ENCODE measurements at places on chromosomes 12 and 14. TPM values are rescaled to one million over a fixed set of nuclear protein-coding genes. Genes with fewer than 3 reads are reported as not detected.
A peak's percentile ranks its signal among the peaks of the same experiment; 100 is the strongest.

Gene LPAR5
- total RNA-seq = 2.4 TPM

DNA sequence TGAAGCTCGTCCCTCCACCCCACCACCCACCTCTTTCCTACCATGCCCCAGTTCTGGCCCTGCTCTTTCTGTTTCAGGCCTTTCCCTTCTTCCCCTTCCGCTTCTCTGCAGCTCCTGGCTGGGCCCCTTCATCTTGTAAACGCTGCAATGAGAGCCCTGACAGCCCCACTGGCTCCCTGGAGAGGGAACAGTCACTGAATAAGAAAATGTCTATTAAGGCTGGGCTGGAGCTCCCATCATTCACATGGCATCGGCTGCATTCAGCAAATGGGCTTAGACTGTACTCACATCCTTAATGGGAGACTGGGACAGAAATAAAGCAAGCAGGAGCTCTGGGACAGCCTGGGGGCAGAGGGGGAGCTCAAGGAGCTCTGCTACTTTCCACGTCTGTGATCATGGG is 45.2 kb upstream of the TUNAR start:
- no peak for DNase-seq
- no peak overlapping the region for H3K4me3 ChIP-seq
- no peaks in the 10 kb centered on the region for H3K4me1 ChIP-seq
- no peaks in the 10 kb centered on the region for H3K36me3 ChIP-seq
- no peaks in the 10 kb centered on the region for H3K27me3 ChIP-seq
- H3K27ac ChIP-seq = no peak overlapping the region

DNA sequence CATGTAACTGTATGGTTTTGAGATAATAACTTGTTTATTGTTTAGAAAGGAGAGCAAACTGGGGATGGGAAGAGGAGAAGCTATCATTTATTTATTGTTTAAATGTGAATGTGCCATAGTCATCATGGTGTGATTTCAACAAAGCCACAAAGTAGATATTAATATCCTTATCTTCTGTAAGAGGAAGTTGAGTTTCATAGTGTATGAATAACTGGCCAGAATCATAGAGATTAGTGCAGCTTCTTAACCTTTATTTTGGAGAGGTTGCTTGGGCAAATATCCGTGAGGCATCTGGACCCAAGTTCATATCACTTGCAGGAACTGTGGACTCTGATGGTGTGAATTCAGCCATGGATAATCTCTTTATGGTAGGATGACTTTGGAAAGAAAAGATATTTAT is 26.8 kb upstream of the LYZ start:
- H3K27me3 ChIP-seq = no peaks in the 10 kb centered on the region
- no peak overlapping the region for H3K27ac ChIP-seq
- H3K4me1 ChIP-seq = peaks cover 2% of the 10 kb centered on the region
- H3K4me3 ChIP-seq = no peak overlapping the region
- DNase-seq = no peak

Gene BDKRB1
- total RNA-seq = 0.05 TPM

- H3K27ac ChIP-seq = no peak overlapping the region
- peaks cover 28% of the 10 kb centered on the region for H3K27me3 ChIP-seq
- H3K4me1 ChIP-seq = no peaks in the 10 kb centered on the region
- H3K36me3 ChIP-seq = no peaks in the 10 kb centered on the region
- H3K4me3 ChIP-seq = no peak overlapping the region
Observed at GRCh38 chr14:23360496-23360895, 4.5 kb downstream of the EFS start.

Gene ITFG2
- 23.8 TPM for total RNA-seq

Gene KLHDC1
- 3.9 TPM for total RNA-seq

Gene SDSL
- 2.1 TPM for total RNA-seq

GRCh38 chr14:100615736-100616695 is 28.8 kb upstream of the BEGAIN start:
- peaks cover 18% of the 10 kb centered on the region for H3K4me1 ChIP-seq
- no peaks in the 10 kb centered on the region for H3K27me3 ChIP-seq
- H3K36me3 ChIP-seq = no peaks in the 10 kb centered on the region
- H3K4me3 ChIP-seq = no peak overlapping the region
- DNase-seq = no peak

Gene MYF5
- not detected for total RNA-seq

- H3K36me3 ChIP-seq = no peaks in the 10 kb centered on the region
- no peak for DNase-seq
- H3K4me1 ChIP-seq = no peaks in the 10 kb centered on the region
Observed at GRCh38 chr14:72155379-72155993, 223.3 kb downstream of the RGS6 start.

- H3K27me3 ChIP-seq = no peaks in the 10 kb centered on the region
- no peaks in the 10 kb centered on the region for H3K4me1 ChIP-seq
- no peaks in the 10 kb centered on the region for H3K36me3 ChIP-seq
- no peak for DNase-seq
- H3K27ac ChIP-seq = no peak overlapping the region
Observed at GRCh38 chr12:103197725-103198388, 240.4 kb downstream of the ASCL1 start.

GRCh38 chr14:51443195-51444018 is 203.4 kb downstream of the TMX1 start:
- H3K4me1 ChIP-seq = no peaks in the 10 kb centered on the region
- no peak overlapping the region for H3K4me3 ChIP-seq
- no peaks in the 10 kb centered on the region for H3K36me3 ChIP-seq
- H3K27me3 ChIP-seq = no peaks in the 10 kb centered on the region

DNA sequence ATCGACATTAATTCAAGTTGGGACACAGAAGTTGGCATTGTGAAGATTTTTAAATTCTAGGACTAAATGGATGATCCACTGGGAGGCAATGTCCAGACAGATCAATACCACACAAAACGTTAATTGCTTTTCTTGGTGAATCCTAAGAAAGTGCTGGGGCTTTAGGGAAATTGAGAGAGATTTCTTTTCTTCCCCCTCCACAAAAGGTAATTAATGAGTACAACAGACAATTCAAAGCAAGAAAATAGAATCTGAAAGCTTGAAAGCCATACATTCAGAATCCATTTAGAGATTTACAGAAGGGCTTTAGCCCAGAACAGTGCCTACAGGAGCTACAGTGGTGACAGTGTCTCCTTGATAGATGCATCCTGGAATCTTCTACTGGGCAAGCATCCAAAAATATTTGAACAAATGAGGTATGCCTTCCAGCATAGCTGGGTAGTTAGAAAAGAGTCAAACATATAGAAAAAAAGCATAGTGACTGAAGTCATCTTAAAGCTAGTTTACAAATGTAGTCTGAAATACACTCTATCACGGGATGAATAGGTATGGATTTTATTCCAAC is 718.1 kb downstream of the DIO2 start:
- no peak overlapping the region for H3K4me3 ChIP-seq
- no peaks in the 10 kb centered on the region for H3K36me3 ChIP-seq
- DNase-seq = no peak
- no peaks in the 10 kb centered on the region for H3K4me1 ChIP-seq
- H3K27ac ChIP-seq = no peak overlapping the region
- H3K27me3 ChIP-seq = no peaks in the 10 kb centered on the region

- H3K36me3 ChIP-seq = no peaks in the 10 kb centered on the region
- H3K27me3 ChIP-seq = no peaks in the 10 kb centered on the region
- no peak overlapping the region for H3K27ac ChIP-seq
- peak; percentile 7 for DNase-seq
Observed at GRCh38 chr14:45426685-45427282, 173.8 kb upstream of the MIS18BP1 start.

Gene TMPRSS12
- not detected for total RNA-seq

DNA sequence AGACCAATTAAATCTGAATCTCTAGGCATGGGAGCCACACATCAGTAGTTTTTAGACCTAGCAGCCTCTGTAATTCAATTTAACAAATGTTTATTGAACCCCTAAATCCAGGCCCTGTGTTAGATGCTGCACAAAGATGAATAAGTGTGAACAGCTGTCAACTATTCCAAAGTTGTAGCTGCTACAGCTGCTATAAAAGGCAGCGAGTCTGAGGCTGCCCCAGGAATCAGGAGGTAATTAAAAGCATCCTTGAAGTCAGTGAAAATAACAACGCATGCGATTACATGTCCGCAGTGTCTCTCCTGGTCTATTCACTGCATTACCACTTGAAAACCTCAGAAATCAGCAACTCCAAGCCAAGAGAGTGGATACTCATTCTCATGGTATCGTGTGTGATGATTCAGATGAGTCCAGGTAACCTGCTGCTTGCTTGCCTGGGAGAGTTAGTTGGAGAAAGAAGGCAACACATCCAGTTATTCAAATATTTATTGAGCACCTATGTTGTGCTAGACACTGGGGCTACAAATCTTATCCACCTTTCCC is 34.9 kb upstream of the DDHD1 start:
- H3K4me1 ChIP-seq = no peaks in the 10 kb centered on the region
- H3K27me3 ChIP-seq = no peaks in the 10 kb centered on the region
- no peak overlapping the region for H3K4me3 ChIP-seq
- DNase-seq = no peak
- H3K27ac ChIP-seq = no peak overlapping the region

Gene OR11G2
- not detected for total RNA-seq

GRCh38 chr12:132560614-132561426 is 49.6 kb downstream of the LRCOL1 start:
- peak overlapping the region; percentile 55 for H3K4me3 ChIP-seq
- peaks cover 2% of the 10 kb centered on the region for H3K27me3 ChIP-seq
- peaks cover 4% of the 10 kb centered on the region for H3K36me3 ChIP-seq
- H3K27ac ChIP-seq = no peak overlapping the region

GRCh38 chr12:58710901-58711300 is 209.4 kb downstream of the LRIG3 start:
- no peaks in the 10 kb centered on the region for H3K4me1 ChIP-seq
- H3K36me3 ChIP-seq = no peaks in the 10 kb centered on the region
- H3K4me3 ChIP-seq = no peak overlapping the region
- DNase-seq = no peak
- no peaks in the 10 kb centered on the region for H3K27me3 ChIP-seq

DNA sequence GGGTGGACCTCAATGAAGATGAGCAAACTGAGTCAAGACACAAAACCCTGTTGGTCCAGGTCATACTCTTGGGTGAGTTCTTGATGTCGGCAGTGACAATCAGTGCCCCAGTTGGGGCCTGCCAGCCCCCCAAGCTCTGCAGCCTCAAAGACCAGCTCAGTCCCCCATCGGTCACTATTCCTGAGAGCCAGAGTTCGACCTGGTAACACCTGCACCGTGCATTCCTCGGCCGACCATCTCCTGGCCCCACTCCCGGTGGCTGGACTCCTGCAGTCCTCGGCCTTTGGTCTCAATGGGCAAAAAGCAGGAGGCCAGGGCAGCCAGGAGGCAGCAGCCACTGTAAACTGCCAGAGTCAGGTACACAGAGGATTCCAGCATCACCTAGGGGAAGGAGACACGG is 32.5 kb downstream of the DAO start:
- H3K4me1 ChIP-seq = no peaks in the 10 kb centered on the region
- no peaks in the 10 kb centered on the region for H3K36me3 ChIP-seq
- H3K27ac ChIP-seq = no peak overlapping the region
- no peaks in the 10 kb centered on the region for H3K27me3 ChIP-seq
- no peak for DNase-seq

GRCh38 chr12:78732481-78732880 is 132.1 kb upstream of the SYT1 start:
- no peak overlapping the region for H3K4me3 ChIP-seq
- DNase-seq = no peak
- no peaks in the 10 kb centered on the region for H3K27me3 ChIP-seq
- no peak overlapping the region for H3K27ac ChIP-seq
- no peaks in the 10 kb centered on the region for H3K36me3 ChIP-seq
- no peaks in the 10 kb centered on the region for H3K4me1 ChIP-seq

DNA sequence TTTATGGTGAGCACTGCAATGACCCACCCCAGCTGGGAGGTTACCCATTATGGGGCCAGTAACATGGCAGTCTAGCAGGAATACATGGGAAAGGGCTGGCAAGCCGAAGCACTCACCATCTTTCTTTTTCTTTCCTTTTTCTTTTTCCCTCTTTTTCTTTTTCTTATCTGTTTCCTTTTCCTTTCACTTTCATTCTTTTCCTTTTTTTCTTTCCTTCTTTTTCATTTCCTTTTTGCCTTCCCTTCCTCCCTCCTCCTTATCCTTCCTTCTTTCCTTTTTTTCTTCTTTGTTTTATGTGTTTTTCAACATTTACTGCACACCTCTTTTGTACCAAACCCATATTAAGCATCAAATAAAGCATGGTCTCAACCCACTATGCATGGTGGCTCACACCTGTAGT is 501.1 kb downstream of the MED13L start:
- H3K27ac ChIP-seq = no peak overlapping the region
- H3K36me3 ChIP-seq = no peaks in the 10 kb centered on the region
- no peaks in the 10 kb centered on the region for H3K4me1 ChIP-seq
- no peaks in the 10 kb centered on the region for H3K27me3 ChIP-seq

DNA sequence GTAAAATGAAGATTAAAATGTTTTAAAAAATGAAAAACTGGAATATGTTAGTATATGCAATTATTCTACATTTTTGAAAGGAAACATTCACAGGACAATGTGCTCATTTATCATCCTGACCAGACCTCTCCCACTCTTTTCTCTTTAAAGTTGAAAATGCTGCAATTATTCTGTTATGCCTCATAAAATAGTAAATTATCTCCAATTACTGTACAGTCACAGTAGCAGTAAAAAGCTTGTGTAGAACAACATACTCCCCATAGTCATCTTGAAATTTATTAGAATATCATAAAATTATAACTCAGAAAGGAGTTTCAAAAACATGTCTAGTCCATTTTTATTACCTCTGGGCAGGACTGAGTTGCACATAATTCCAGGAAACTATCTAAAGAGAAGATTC is 250.3 kb downstream of the SYT1 start:
- H3K27me3 ChIP-seq = no peaks in the 10 kb centered on the region
- H3K4me1 ChIP-seq = no peaks in the 10 kb centered on the region
- H3K27ac ChIP-seq = no peak overlapping the region

- H3K4me3 ChIP-seq = peak overlapping the region; percentile 96
- H3K36me3 ChIP-seq = peaks cover 8% of the 10 kb centered on the region
- DNase-seq = no peak
- peaks cover 7% of the 10 kb centered on the region for H3K4me1 ChIP-seq
Observed at GRCh38 chr12:98645572-98646067, 530 bp downstream of the APAF1 start.

DNA sequence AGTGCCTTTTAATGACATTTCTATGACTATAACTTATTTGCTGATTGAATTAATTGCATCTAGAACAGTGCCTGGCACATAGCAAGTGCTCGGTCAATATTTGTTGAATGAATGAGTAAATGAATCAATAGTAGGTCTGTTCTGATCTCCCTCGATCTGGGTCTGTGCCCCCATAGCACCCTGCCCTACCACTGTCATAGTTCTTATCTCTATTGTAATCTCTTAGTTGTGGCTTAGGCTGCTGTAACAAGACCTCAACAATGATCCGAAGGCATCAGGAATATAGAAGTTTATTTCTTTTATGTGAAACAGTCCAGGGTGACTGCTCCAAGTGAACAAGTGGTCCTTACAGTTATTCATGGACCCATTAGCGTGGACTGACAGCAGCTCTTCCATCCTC is 44.0 kb upstream of the RPH3A start:
- no peak for DNase-seq
- H3K4me1 ChIP-seq = no peaks in the 10 kb centered on the region
- H3K27me3 ChIP-seq = no peaks in the 10 kb centered on the region
- H3K27ac ChIP-seq = no peak overlapping the region

DNA sequence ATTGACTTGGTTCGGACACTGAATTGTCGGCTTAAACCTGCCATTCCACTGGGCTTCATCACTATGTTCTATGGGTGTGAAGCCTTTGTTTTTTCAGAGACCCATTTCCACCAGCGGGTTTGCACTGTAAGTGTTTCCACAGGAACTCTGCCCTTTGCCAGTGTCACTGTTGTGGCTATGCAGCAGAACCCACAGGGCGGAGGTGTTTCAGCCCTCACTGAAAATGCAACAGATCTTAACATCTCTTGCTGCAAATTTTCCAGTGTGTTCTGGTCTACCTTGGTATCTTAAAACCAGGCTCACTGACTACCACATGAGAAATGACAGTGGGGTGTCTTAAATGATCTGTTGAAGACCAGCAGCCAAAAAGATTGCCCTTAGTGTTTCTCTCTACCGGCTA is 21.1 kb downstream of the PRKCH start:
- H3K4me1 ChIP-seq = peaks cover 85% of the 10 kb centered on the region
- H3K36me3 ChIP-seq = no peaks in the 10 kb centered on the region
- H3K27me3 ChIP-seq = no peaks in the 10 kb centered on the region

Gene PAN2
- 36.3 TPM for total RNA-seq
